ENCODE measurements at places on chromosomes 16 and 17.

- DNase-seq: no peak
Measured at GRCh38 chr17:12227547-12227946, 206.9 kb downstream of the MAP2K4 start.

DNA sequence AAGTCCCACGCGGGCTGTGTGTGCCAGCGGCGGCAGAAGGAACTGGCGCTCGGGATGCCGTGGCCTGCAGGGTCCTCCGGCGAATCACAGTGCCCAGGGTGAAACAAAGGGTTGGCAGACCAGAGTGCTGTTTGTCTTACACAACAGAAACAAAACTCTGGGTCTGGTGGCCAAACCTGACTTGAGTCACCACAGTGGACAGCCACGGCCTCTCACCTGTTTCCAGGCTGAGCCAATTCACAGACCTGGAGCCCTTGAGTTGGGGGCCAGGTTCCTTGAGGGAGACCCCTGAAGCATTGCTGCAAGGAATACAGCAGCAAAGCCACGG lies 2.1 kb upstream of the CHMP6 start:
- no peak for DNase-seq

DNA sequence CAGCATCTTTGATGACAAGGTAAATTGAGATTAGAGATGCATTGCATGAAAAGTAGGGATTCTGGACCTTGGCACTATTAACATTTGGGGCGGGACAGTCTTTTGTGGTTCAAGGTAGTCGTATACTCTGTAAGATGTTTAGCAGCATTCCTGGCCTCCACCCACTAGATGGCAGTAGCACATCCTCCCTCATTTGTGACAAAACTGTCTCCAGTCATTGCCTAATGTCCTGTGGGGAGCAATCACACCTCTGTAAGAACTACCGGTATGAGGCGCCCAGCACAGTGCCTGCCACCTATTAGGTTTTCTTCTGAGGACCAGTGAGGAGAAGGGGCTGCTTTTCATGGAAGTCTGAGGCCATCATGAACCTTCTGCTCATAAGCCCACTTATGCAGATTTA lies 180.8 kb downstream of the RBFOX1 start:
- no peak for DNase-seq

- DNase-seq: no peak
Measured at GRCh38 chr17:45672301-45672700, 111.8 kb upstream of the CRHR1 start.
